ENCODE measurements at places on chromosomes 7 and 10.

GRCh38 chr10:114044247-114045135, 825 bp downstream of the ADRB1 start:
- no peak for DNase-seq

- DNase-seq = no peak
Measured at GRCh38 chr7:150999497-151000230, 8.8 kb downstream of the NOS3 start.

DNA sequence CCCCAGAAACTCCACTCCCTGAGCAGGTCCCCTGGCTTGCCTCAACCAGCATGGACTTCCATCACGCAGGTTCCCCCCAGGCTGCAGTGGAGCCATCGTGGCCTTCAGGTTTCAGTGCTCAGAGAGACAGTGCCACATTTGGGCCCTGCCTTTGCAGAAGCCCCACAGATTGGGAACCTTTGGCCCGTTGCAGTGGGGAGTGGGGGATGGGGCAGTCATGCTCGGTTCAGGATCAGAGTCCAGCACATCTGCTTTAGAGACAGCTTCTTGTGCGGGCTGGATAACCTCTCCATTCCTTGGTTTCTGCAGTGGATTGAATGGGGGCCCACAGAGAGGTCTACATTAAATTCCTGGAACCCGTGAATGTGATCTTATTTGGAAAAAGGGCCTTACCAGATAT, 183.9 kb downstream of the EBF3 start:
- DNase-seq = no peak

DNA sequence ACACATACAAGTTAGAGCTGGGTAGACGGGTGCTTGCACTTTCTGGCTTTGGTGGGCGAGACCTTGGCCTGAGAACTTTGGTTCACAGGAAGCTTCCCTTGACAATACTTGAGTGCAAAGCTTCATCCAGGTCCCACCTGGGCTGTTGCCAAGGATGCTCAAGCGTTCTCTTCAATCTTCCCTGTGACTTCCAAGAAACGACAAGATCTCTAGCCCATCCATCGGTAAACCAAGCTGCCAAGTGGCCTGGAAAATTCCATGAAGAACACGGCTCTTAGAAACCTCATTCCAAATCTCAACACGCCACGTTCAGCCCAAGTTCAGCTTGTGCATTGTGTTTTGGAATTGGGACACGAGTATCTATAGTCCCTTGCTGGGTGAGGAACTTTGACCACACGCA, 84.7 kb downstream of the CHST15 start:
- DNase-seq = no peak

- no peak for DNase-seq
Measured at GRCh38 chr7:28054531-28055160, 125.9 kb downstream of the JAZF1 start.

DNA sequence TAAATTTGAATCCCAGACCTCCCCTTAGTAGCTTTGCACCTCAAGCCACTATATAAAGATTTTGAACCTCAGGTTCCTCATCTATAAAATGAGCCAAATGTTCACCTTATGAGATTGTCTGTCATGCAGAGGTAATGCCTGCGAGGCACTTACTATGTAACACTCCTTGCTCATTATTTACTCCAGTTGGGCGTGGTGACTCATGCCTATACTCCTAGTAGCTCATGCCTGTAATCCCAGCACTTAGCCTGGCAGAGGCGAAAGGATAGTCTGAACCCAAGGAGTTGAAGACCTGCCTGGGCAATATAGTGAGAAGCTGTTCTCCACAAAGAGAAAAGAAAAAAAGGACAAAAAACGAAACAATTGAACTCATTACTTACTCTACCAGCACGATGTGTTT, 82.2 kb downstream of the MDFIC start:
- DNase-seq = peak; percentile 92
